ENCODE measurements at places on chromosomes 4 and X.

GRCh38 chr4:625631-626161, 323 bp downstream of the PDE6B start:
- DNase-seq, result no peak

GRCh38 chr4:157300701-157301100, 80.2 kb downstream of the GRIA2 start:
- no peak for DNase-seq

DNA sequence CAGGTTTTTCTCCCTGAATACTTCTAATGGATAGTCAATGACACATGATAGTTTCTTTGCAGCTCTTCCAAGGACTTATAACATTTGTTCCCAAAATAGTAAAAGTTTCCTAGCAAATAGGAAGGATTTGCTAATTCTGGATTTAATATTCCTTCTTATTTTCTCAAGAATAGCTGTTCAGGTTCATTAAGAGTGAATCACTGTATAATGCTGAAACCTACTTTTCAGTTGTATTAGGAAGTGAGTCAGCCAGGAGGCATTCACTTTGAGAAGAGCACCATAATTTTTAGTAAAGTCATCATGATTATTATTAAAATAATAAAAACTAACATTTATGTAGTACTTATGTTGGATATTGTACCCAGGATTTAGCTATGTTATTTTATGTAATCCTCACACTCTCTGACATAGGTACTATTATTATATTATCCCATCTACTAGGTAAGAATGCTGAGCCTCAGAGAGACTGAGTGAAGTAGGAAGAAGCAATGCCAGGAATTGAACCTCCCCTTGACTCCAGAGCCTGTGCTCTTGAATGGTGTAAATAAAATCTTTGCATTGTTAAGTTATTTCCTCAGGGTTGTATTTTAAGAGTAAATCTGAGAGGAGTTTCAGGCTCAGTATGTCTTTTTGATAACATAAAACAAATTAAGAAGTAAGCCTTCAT, 114.8 kb downstream of the REELD1 start:
- no peak for DNase-seq

- no peak for DNase-seq
Observed at GRCh38 chr4:57077550-57078343, 32.4 kb downstream of the IGFBP7 start.

DNA sequence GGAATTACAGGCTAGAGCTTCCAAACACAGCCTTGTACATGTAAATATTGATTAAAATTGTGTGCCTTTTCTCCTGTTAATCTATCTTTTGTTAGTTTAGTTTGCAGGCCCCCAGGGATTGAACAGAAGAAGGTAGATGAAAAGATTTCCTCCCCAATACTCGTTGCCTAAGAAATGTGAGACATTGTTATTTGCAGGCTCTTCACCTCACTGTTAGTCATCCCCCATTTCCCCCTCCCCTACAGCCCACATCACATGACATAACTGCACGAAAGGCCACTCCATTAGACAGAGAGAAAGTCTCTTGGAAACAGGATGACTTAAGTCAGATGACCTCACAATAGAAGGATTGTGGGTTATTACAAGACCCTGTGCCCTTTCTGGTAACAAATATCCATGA, 13.3 kb upstream of the MID1 start:
- no peak for DNase-seq

DNA sequence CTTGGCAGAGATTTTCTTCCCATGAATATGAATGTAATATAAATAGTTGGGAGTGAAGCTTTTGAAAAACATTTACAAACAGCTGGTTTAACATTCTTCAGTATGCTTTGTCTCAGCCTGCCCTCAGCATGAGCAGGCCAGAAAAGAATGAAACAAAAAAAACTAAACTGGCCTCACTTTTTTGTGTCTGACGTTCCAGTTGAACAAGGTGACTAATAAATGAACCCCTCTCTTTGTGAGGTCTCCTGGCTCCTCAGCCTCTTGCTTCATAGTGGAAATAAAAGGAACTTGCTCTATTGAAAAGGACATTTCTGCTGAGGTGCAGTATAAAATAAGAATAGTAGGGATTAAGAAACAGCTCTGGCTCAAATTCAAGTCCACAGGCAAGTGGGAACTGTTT, 9.4 kb downstream of the CHST7 start:
- DNase-seq, result no peak

DNA sequence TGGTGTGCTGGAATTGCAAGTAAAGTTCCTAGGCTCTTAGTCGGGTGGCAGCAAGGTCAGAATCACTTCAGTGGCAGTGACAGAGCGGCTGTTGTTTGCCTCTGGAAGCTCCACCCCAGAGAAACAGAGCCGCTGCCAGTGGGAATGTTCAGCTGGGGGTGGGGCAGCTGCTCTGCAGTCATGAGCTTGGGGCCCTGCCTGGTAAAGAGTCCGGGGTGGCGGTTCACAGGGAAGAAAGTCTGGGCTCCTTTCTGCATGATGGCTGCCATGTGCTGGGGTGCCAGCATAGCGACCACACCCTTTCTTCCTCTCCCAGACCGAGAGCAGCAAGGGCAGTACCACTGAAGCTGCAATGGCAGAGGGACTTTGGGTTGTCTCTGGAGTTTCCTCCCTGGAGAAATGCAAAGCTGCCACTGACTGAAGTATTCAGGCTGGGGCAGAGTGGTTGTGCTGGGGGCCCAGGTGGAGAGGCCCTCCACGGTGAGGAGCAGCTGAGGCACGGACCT, 108.8 kb upstream of the CENPE start:
- no peak for DNase-seq

DNA sequence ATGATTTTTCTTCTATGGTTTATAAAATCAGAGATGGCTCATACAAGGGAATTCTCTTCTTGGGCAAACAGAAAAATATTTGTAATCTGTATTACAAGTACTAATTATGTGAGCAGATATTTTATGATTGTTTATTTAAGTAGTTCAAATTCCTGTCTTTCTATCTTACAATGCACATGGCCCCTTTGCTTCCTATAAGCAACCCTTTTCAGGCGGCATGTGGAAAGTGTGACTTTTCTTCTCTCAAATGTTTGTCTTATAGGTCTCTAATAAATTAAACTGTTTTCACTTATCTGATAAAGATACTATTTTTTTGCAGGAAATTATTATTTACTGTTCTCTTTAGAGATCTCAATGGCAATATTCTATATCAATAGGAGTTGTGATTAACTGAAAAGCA, 259.3 kb upstream of the MAGEB18 start:
- no peak for DNase-seq

GRCh38 chrX:1649621-1650020, 34.8 kb downstream of the ASMT start:
- no peak for DNase-seq

DNA sequence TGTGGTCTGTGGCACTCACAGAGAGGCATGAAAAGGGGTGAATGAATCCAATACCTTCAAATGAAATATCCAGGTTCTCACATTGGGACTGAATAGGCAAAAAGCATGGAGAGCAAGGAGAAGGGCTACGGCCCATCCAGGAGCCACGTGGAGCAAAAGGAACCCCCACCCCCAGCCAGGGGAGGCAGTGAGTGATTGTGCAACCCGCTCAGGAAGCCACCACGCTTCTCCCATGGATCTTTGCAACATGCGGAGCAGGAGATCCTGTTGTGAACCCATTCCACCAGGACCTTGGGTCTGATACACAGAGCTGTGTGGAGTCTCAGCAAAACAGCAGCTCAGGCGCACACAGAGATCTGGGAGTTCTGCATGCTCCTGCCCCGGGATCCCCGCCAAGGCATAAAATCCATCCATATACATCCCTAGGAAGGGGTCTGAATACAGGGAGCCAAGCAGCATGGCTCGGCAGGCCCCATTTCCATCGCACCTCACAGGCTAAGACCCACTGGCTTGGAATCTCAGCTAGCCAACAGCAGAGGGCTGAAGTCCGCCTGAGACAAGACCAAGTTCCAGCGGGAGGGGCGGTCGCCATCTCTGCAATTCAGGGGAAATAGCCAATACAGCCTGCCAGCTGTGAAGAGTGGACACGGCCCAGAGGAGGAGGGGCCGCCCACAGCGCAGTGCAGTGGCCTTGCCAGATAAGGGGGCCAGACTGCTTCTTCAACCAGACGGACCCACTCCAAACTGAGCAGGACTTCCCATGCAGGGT, 80.2 kb downstream of the FGF16 start:
- DNase-seq, result no peak

DNA sequence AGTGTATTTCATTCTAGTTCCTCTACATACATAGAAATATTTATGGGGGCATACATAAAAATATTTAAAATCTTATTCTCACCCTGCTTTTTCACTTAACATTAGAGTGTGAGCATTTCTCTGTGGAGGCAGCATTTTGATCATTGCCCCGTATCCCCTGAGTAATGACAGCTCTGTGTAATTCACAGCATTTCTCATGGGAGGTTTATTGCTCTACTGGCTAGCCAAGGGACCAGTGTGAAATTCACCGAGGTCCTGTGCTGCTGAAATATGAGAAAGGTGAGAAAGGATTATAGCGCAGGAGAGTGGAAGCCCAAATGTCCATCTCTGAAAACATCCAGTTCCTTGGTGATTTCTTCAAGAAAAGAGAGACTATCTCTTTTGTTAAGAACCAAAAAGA, 22.9 kb downstream of the PDGFC start:
- no peak for DNase-seq

GRCh38 chr4:159232465-159233106, 129.7 kb downstream of the RAPGEF2 start:
- DNase-seq, result no peak

DNA sequence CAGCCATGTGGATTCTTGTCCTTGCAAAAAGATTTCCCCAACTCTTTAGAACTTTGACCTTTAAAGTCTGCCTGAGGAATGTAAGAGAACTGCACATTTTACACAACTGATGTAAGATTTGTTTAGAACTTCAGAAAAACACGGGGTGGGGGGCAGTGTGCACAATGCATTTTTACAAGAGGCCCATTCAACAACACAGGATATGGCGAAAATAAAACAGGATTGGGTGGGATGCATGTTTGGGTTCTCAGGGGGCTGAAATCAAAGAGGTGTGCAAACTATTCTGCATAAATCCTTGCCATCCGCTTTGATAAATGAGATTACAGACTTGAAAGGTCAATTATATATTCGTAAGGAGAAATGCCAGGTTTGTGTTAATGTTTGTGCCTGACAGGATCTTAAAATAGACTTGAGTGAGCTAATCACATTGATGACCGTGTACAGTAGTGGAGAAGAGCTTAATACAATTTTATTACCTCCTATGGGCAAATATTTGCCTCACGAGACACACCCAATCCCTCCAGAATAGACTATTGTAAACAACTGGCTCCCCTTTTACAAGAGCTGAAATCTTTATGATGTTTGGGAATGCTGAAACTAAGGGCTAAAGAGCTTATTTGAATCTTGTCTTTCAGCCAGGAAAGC, 184.1 kb upstream of the LEF1 start:
- DNase-seq, result no peak

- DNase-seq, result no peak
Observed at GRCh38 chr4:84750260-84750959, 167.5 kb downstream of the CDS1 start.

- DNase-seq, result peak; percentile 40
Observed at GRCh38 chr4:48681856-48682255, 98.2 kb downstream of the FRYL start.

GRCh38 chrX:106510713-106511403, 100.9 kb upstream of the RADX start:
- DNase-seq, result no peak

DNA sequence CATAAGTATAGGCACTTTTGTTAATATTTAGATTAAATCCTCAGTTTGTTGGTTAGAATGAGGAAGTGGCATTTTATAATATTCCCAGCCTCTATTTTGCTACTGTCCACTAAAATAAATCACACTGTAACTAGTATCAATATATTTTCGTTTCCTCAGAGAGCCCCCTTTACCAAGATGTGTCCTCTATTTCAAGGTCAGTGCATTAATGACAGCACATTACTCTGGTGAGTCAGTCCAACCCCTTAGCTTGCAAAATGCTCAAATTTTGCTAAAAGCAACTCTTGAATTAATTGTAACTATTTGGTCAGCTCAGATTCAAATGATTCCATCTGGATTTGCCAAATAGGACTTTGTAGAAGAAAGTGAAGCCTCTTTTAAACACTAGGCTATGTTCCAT, 199.3 kb downstream of the PDHA2 start:
- no peak for DNase-seq

- DNase-seq, result no peak
Observed at GRCh38 chr4:173486714-173487392, 43.2 kb downstream of the HAND2 start.

DNA sequence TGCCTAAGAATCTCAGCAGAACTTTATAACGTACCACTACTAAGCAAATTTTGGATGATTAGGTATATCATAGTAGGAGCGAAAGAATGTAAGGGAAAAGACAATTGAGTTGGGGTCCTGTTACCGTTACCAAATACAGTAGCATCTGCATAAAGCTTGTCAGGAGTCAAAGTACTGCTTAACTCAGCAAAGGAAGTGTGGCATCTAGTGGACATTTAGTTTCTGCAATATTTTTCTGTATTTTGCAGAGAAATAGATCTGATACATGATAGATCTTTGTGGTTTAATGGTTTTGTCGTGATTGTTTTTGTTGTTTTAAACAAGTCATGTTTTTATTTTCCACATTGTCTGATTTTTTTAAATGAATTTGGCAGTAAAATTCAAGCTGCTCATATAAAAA, 81.0 kb upstream of the SMARCAD1 start:
- DNase-seq, result no peak

DNA sequence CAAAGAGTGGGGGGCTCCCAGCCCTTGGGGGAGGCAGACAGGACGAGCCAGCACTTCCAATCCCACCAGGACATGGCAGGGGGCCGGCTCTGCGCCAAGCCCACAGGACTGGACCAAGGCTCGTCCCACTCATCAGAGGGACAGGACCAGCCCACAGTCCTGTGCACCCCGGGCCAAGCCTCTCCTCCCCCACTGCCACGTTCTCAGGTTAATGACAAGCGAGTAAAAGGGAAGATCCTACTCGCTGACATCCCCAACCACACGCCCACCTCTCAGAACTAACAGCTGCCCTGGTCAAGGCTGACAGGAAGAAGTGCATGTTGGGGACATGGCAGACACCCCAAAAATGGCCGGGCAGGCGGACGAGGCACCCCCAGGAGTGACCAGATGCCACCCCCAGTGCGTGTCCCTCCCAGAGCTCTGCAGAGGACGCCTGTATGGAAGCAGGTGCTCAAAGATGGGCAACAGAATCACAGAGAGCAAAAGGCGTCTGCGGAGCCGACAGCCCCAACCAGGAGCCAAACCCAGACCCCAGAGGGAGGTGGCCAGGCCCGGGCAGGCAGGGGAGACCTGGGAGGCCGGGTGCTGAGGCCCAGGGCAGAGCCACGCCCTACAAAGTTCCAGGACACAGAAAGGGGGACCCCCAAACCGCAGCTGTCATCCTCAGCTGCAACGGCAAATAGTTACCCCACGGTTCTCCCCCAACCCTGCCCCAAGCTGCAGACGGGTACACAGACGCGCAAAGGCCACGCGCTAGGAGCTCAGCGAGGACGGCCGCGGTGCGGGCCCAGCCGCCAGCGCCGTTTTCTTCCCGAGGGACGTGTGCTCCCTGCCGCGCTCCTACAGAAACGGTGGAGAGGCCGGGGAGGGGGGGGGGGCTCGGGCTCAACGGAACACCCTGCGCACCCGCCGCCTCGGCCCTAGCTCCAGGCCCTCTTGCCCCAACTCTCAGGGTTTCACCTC, 1.7 kb downstream of the CTBP1 start:
- DNase-seq, result peak; percentile 16

Data from CD4-positive, alpha-beta T cell treated with Interleukin-17A for 4 hours (primary cell).